ENCODE measurements at places on chromosomes 1 and 21.

DNA sequence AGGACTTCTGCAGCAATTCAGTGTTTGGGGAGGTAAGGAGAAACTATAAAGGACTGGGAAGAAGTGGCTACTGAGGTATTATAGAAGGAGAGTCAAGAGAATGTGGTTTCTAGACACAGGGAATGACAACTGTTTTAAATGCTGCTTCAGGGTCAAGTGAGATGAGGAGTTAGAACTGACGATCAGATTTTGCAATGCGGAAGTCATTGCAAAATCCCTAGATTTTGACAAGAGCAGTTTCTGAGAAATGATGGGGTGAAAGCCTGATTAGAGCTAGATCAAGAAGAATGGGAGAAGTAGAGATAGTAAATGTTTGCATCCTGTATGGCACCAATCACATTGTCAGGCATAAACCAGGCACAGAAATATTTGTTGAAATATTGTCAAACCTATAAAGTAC lies 4.7 kb upstream of the TSNAX start:
- DNase-seq, result no peak

- no peak for DNase-seq
Measured at GRCh38 chr21:36918291-36918690, 48.2 kb downstream of the HLCS start.

GRCh38 chr1:15708486-15709137 lies 24.5 kb downstream of the PLEKHM2 start:
- no peak for DNase-seq

- DNase-seq, result no peak
Measured at GRCh38 chr1:221937155-221937953, 195.5 kb upstream of the DUSP10 start.

DNA sequence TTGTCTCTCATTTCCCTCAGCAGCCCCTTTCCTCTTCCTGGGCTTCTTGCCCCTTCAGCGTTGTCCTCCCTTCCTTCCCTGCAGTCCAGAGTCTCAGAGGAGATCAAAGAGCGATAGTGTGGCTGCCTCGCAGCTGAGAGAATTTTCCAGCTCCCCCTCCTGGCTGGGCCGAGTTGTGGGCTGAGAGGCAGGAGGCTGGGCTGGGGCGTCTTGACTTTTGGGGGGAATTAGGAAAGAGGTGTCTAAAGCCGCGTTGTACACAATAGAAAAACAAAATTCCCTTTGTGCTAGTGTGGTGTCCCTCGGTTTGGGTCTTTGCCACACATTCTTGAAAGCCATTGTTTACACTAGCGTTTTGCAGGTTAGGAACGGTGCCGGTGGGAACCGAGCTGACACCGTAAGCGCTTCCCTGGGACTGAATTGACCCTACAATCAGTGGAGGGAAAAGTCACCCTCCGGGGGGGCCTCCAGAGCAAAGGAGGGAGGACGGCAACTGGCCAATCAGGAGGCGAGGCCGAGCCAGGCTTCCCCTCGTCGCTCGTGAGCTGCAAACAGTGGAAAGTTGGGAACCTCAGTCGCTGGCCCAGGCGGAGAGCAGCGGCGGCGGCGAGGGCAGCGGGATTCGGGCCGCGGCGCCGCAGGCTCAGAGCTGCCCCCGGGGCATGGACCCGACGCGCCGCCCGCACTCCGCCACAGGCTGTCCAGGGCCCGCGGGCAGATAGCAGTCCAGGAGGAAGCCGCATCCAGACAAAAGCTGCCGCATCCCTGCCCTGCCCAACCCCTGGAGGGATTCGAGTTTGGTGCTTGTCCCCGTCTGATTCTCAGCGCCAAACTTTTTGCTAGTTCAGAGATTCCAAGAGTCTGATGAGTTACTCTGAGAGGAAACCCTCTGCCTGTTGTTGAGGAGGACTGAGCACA lies at the start of gene HMCN1:
TSS of gene HMCN1 (plus strand) at position 574 of the 918 bp plus-strand sequence. CDS start 389 bp downstream, outside the sequence.
- peak; percentile 30 for DNase-seq
